ENCODE measurements at places on chromosomes 13 and 19.

DNA sequence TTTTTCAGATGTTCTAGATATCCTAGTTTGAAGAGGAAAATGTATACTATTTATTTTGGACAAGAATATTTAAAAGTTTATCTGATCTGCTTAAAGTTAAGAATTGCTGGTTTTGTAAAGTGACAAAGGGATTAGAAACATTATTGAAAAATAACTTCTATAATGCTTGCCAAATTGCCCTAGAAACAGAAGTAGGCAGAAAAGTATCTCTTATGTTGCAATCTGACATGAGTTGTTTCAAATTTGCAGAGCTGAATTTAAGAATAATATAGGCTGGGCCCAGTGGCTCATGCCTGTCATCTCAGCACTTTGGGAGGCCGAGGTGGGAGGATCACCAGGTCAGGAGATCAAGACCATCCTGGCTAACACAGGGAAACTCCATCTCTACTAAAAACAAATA lies 777.1 kb downstream of the LIG4 start:
- no peak for DNase-seq

DNA sequence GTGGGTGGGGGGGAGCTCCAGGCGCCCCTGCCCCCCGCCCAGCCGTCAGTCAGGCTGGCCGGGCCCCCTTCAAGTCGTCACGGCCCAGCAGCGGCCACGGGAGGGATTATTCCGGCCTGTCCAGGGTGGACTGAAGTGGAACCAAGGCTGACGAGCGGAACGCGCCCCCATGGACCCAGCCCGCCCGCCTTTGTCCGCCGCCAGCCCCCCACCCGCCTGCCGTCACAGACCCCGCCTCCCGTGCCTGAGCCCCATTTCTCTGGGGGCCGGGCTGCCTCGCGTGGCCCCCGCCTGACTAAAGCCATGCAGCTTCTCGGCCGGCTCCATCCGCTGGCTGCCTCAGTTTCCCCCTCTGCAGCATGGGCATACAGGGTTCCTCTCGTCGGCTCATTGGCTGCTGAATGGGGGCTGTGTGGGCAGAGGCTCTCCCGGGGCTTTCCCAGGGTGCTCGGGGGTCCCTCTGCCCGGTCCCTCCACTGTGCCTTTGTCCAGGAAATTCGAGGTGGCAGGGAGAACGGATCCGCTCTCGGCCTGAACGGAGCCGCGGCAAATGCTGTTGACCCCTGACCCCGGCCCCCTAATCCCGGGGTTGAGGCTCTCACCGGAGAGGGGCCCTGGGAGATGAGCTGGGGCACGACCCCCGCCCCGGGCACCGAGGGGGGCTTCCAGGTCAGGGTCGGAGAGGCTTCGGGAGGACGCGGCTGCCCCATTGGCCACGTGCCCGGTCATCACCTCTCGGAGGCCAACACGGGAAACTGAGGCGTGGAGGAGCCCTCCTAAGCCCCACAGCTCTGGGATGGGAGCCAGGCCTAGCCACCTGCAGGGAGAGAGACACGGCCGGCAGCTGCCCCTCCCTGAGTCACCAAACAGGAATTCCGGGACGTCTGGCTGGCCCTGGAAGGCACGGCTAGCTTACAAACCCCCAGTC lies 27.4 kb downstream of the EFNA2 start:
- DNase-seq = no peak

DNA sequence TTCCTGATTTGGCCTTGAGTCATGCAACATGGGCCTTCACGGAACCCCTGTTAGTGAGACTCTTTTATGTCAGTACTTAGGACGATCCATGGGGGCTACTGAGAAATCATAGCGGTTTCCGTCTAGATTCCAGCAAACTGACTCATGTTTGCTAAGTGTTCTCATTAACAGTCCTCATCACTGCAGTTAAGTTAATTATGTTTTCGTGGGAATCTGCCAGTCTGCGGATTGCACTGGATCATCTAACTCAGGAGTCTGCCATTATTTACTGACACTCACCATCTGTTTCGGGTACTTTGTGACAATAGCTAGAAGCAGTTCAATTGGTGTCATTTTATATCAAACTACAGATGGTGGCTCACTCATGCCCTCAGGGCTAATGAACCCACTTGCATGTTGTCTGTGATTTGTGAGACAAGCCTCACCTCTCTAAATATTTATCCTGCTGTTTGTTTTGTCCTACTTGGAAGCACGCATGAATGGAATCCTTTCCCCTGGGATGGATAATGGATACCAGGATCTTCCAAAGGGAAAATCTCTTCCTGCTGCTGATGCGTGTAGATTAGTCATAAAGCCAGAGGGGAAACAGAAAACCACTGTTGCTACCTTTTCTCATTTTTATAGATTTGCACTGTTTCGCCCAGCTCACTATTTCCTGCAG lies 61.8 kb downstream of the RAB20 start:
- no peak for DNase-seq

GRCh38 chr13:48302871-48303358 lies 636 bp upstream of the RB1 start:
- DNase-seq = no peak

DNA sequence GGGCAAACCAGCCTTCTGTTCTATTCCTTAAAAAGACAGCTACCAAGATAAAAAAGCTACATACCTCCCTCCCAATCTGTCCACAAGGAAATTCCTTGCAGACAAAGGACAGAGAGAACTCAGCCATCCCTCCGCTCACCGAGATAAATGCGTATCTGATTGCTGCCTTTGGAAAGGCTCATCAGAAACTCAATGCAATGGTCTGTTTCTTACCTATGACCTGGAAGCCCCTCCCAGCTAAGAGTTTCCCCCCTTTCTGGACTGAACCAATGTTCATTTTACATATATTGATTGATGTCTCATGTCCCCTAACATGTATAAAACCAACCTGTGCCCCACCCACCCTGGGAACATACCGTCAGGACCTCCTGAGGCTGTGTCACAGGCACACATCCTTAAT lies 11.6 kb downstream of the BTBD2 start:
- no peak for DNase-seq

- no peak for DNase-seq
These were observed 65.5 kb upstream of the FAM216B start for GRCh38 chr13:42715909-42716308.

- no peak for DNase-seq
These were observed 12.6 kb upstream of the LILRB4 start for GRCh38 chr19:54650108-54650655.

DNA sequence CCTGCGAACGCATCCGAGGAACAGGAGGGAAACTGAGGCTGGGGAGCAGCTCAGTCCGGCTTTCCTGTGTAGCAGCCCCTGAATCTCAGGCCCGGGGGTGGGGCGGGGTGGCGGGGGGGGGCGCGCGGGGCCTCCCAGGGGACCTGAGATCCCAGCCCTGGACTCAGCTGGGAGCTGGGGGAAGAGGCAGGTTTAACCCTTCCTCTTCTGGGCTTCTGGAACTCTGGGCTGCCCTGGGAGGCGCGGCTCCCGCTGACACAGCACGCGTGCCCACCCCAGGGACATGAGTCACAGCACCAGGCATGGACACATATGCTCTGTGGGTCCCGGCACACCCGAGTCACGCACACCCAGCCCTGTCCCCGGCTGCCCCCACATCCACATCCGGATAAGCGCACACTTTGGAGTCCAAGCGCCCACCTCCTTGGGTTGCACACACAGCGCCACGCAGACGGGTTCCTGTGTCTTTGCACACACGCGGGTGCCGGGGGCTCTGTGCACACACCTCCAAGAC lies 3.5 kb upstream of the CIRBP start:
- DNase-seq = no peak

DNA sequence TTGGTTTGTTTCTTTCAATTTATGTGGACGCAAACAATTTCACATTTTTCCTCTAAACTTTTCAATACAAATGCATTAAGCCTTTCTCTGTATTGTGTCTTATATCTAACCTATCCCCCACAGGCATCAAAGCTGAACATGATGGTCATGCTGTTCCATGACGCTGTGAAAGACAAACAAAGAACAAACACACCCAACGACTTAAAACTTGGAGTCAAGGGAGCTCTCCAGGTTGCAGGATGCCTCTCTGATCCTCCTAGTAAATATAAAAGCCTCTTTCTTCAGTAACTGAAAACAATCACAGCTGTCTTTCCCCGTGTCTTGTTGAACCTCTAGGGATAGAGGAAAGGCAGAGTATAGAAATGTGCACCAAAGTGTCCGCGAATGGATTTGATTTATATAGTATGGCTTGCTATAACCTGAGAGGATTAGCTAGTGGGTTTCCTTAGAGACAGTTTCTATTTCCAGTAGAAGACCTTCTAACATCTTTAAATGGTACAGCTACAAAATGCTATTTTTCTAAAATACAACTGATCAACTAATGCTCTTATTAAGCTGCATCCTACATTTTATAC lies 43.1 kb downstream of the PCDH9 start:
- DNase-seq = no peak

- no peak for DNase-seq
These were observed 162.9 kb upstream of the NBEA start for GRCh38 chr13:34779171-34779570.

DNA sequence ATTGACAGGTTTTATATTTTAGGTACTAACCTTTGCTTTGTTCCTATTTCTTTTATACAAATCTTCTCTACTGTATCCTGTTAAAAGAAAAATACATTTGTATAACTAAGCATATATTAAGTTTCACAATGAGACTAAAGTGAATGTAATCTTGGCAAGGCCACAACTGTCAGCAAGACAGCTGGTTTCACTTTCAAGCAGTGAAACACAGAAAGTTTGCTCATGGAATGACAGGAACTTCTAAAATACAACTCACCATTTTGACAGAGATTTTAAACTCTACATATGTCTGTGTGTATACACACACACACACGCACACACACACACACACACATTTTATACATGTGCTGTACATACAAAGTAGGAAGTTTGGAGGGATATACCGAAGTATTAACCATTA lies 53.3 kb downstream of the PARP4 start:
- no peak for DNase-seq

DNA sequence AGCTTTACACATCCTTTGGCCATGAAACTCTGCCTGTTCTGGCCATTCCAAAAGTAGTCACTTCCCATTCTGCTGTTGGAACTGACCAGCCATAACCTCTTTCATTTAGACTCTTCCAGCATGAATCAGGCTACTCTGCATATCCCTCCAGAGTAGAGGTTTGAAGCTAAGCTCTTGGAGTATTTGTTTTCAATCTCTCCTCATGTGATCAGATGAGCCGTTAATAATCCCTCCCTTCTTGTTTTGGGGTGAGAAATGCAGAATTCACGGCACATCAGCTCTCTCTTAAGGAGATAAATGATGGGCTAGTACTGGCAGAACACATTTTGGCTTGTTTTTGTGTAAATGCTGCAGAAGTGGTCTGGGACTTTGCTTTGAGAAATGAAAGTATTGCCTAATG lies 519.9 kb downstream of the PCDH17 start:
- DNase-seq = no peak

DNA sequence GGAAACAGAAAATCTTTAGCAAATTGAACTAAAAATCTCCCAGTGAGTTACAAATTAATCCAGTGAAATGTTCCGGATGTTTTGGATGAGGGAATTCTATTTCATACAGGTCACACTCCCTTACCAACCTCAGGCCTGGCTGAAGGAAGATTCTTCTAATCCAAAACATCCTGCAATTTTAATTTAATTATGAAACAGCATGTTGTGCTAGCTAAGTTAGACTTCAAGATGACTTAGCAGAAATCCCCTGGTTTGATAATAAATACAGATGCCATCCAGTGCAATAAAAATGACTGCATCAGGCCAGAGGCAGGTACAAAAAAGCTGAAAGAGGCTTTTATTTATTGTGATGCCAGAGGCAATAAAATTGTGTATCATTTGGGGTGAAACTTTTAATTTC lies 96.7 kb upstream of the CLDN10 start:
- DNase-seq = no peak

DNA sequence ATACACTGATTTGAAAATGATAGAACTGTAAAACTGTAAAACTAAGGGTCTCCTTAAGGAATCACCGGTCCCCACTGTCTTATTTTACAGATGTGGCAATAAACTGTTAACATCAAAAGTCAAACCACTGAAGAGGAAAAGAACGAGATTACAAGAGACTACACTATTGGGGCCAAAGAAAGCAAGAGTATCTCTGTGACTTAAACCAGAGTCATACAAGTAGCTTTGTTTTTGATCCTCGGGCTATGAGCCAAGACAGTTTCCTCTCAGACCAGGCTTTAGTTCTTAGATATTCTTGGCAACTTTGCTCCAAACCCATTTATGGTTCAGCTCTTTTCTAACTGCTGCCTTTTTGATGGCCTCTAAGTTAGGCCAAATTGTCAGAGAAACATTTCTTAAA lies 113.8 kb downstream of the TBC1D4 start:
- DNase-seq = no peak

DNA sequence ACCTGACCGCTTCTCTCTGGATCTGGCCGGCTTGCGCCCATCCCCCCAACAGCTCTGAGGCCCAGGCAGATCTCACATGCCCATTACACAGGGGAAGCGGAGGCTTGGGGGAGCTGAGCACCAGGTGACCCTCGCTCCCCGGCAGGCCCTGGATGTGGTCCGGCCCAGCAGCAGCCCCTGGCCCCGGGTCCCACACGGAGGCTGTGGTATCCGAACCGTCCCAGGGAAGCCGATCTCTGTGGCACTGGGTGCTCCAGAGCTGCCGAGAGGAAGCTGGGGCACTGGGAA lies 27.7 kb downstream of the SBNO2 start:
- no peak for DNase-seq

DNA sequence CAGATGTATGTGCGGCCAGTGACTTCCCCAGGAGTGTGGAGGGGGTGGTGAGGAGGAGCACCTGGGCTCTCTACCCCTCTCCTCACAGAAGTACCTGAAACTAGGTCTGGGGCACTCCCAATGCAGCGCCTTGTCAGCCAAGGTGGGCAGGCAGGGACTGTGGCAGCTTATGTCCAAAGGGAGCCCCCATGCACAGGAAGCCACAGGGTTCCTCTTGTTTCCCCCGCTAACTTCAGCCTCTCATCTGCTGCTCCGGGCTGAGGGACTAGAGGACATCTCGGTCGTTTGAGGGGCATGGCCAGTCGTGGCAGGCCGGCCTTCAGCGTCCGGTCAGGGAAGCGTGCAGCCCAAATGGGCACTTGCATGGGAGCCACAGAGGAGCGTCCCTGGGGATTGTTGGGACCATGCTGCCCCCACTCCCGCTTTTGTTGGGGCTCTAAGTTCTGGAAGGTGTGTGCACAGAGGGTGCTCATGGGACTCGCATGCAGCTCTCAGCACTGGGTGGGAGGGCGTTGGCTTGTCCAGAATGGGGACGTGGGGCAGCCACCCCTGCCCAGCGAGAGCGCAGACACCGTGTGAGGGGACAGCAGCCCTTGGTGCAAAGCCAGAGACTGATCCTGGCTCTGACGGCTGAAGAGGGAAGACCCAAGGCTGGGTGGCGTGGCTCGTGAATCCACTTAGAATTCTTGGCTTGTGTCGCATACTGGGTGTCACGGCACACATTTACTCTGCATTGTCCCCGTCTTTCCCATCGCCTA lies 16.6 kb upstream of the NPAS1 start:
- no peak for DNase-seq

All from naive thymus-derived CD4-positive, alpha-beta T cell (primary cell).